ENCODE measurements at places on chromosomes 13 and 19.

GRCh38 chr13:60080850-60081249, 82.9 kb downstream of the DIAPH3 start:
- no peak for DNase-seq

GRCh38 chr13:84139561-84140158, 257.4 kb upstream of the SLITRK1 start:
- DNase-seq = no peak

GRCh38 chr13:109101550-109102144, 472.2 kb downstream of the MYO16 start:
- no peak for DNase-seq

DNA sequence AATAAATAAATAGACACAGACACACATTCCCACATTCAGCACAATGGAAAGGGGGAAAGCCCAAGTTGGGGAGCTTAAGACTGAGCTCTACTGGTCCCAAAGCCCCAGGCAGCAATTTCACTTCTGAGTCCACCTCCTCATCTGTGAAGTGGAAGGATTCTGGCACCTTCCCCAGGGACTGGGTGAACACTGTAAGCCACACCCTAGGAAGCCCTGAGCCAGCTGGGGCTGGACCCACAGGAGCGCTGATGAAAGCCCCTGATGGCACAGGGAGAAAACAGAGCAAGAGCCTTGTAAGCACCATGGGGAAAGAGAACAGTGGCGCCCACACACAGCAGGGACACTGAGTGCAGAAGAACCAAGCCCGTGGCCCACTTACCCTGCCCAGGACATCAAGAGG, 37.8 kb downstream of the EPS15L1 start:
- DNase-seq = no peak

- no peak for DNase-seq
These were observed 1337.3 kb downstream of the PCDH9 start for GRCh38 chr13:65892859-65893258.

DNA sequence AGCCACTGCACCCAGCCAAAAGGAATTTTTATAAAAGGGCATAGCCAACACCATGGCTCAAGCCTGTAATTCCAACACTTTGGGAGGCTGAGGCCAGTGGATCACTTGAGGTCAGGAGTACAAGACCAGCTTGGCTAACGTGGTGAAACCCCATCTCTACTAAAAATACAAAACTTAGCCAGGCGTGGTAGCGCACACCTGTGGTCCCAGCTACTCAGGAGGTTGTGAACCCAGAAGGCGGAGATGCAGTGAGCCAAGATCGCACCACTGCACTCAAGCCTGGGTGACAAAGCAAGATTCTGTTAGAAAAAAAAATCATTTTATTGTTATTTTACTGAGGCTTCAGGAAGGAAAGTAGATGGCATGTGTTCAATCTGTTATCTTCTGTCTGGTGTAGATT, 31.3 kb upstream of the FOXO1 start:
- no peak for DNase-seq

- DNase-seq = peak; percentile 82
These were observed 72.3 kb upstream of the RFC3 start for GRCh38 chr13:33745370-33746324.

- DNase-seq = no peak
These were observed 2.1 kb downstream of the CSNK1G2 start for GRCh38 chr19:1942934-1943555.

DNA sequence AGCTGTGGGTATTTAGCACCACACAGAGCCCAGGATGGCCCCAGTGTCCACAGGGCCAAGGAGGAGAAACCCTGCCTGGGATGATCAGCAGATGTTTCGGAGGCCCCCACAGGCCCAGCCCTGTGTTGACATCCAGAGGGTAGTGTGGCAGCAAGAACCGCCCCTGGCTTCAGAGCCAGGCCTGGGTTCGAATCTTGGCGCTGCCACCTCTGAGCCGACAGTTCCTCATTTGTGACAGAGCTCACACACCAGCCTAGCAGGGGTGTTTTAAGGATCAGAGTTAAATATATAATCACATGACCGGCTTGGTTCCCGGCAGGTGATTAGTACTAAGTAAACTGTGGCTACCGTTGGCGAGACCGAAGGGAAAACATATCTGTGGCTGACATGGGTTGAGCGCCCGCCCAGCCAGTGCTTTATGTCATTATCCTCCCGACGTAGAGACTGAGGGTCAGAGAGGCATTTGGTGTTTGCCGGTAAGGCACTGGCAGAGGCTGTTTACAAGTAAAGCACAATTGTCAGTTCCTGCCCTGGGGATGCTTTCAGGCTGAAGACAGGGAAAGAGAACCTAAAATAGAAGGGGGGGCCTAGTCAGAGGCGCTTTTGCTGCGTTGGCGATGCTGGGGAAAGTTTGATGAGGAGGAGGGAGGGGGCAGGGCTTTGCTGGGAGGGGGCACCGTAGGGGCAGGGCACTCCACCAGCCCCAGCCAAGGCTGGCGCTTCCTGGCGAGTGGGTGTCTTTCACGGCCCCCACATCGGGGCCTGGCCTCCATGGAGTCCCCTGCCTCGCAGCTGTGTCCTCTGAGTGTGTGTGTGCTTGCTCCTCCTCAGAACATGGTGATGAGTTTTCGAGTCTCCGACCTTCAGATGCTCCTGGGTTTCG, 4.8 kb downstream of the PIAS4 start:
- peak; percentile 61 for DNase-seq

- DNase-seq = no peak
These were observed 14.5 kb downstream of the DAZAP1 start for GRCh38 chr19:1421958-1422305.

DNA sequence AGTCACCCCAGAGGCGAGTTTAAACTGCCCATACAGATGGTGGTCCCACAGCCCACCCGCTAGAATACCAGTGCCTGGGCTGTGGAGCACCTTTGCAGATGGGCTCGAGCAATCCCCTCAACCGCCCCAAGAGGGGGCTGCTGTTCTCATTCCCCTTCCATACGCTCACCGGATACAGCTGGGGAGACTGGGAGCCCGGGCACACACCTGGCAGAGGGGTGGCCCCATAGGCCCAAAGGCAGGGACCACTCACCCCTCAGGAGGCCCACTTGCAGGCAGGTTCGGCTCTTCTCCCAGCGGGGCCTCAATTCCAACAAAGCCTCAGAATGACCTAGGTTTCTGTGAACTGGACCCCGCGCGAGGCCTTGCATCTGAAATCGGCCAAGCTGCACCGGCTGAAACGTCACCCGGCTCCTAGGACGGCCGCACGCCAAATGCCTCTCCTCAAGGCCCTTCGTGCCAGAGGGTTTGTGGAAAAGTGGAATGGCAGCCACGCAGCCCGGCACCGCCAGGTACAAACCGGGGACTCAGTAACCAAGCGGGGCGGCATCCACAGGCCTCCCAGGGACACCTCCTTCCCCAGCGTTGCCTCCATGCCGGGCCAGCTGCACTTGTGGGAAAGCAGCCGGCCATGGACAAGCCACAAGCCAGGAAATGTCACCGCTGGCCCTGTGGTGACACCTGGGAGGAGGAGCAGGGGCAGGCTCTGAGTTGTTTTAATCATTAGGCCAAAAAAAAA, 18.7 kb downstream of the MLLT1 start:
- DNase-seq = no peak

- no peak for DNase-seq
These were observed 11.1 kb upstream of the OLFM2 start for GRCh38 chr19:9947441-9947840.

- no peak for DNase-seq
These were observed 16.3 kb downstream of the MYO9B start for GRCh38 chr19:17091758-17092333.

DNA sequence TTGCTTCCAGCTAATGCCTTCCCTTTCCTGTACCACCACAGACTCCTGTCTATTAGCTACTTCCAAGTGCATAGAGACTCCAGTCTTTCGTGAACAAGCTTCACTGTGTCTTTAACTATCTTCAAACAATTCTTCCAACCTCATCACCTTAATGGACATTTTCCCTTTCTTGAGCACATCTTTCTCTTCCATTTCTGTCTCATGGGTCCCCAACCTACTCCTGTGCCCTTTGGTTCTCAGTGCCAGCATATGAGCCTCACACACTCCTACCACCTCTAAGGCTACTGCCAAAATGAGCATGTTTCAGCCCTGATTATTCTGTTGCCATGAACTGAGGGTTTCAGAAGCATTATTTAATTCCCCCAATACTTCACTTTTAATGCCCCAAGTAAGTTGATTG, 360.3 kb downstream of the GPC5 start:
- no peak for DNase-seq

- DNase-seq = no peak
These were observed 9.7 kb downstream of the INAFM1 start for GRCh38 chr19:47284324-47284899.

DNA sequence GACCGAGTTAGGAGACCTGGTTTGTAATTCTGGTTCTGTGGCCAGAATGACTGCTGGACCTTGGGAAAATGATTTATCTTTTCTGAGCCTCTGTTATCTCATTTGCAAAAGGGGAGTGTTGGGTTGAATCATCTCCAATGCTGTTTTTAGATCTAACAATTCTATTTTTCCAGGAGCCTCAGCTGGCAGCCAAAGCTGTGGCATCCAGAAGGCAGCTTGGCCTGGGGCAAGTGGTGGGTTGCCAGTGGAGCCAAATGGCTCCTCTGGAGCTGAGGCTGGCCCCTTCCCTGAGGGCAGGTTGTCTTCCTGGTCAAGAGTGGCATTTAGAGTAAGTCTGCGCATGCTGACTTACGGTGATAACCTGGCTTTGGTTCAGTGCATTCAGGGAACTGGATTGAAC, 21.3 kb downstream of the B3GLCT start:
- no peak for DNase-seq

GRCh38 chr13:73911361-73911760, 222.8 kb downstream of the KLF12 start:
- DNase-seq = no peak

DNA sequence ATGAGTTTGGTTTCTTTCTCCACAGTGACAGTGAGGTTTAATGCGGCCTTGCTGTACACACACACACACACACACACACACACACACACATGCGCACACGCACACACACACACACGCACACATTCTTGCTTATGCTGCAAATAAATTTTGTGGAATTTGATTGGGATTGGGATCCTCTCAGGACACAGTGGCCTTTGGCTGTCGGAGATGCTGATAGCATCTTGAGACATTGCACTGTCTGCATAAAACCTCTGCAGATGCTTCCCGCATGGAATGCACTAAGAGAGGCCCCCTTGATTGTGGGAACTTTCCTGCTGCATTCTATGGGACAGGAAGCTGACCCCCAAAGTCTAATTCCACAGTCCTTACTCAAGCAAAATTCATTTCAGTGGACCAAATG, 145.6 kb downstream of the FLT1 start:
- DNase-seq = no peak

- no peak for DNase-seq
These were observed 780 bp downstream of the CD177 start for GRCh38 chr19:43354305-43354627.

- no peak for DNase-seq
These were observed 3.1 kb downstream of the RNF225 start for GRCh38 chr19:58398545-58398944.

DNA sequence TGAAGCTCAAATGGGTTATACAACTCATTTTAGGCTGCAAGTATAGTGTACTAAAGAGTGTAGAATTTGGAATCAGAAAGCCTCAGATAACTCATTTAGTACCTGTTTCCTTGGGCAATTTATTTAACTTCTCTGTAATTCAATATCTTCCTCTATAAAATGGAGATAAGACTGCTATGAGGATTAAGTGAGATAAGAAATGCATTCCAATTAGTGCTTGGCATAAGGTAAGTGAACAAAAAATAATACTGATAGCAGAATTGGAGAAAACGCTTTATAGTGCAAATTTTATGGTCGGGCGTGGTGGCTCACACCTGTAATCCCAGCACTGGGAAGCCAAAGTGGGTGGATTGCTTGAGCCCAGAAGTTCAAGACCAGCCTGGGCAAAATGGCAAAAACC, 25.0 kb downstream of the DACH1 start:
- no peak for DNase-seq

DNA sequence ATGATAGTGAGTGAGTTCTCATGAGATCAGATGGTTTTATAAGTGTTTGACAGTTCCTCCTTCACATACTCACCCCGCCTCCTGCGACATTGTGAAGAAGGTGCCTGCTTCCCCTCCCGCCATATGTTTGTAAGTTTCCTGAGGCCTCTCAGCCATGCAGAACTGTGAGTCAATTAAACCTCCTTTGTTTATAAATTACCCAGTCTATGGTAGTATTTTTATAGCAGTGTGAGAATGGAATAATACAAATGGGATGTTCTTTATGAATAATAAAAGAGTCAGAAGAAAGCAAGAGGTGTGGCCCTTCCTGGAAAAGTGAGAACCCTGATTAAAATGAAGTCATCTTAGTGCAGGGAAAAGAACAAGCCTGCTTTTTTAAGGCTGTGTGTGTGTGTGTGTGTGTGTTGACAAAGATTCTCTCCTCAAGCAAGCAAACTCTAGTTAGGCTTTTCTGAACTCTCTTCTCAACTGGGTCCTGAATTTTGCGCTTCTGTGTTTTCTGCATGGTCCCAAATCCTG, 18.8 kb upstream of the ARGLU1 start:
- no peak for DNase-seq

DNA sequence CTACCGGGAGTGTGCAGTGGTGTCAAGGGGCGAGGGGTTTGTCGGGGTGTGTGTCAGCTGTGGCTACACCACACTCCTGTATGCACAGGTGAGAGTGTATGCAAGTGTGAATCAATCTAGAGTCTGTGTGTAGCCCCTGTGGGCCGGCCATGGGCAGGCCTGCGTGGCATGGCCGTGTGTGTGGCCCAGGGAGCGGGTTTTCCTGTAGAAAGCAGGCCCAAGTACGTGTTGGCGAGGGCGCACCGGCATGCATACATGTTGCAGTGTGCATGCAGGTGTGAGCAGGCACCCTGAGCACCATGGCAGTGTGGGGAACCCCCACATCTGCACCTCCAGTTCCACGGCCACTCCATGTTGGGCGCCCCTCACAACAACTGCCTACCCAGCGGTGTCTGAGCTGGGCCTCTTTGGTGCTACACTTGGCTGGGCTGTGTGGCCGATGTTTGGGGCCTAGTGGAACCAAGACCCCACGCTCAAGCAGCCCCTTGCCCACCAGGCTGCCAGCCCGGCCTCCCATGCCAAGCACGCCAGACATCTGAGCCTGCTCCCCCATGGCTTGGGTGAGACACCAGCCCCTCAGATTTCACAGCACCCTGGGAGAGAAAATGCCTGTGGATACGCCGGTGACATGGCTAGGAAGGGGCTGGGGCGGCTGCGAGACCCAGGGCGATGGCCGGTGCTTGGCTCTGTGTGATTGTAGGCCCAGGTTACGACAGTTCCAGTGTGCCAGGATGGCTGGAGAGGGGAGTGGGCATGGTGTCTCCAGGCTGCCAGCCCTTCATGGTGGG, 2.1 kb downstream of the NFIX start:
- DNase-seq = no peak

GRCh38 chr19:10681658-10682057, 19.6 kb upstream of the QTRT1 start:
- no peak for DNase-seq

GRCh38 chr19:48551437-48552302, at the start of gene SULT2B1:
Gene SULT2B1 (plus strand): TSS chr19:48552172. CDS start chr19:48552253, 81 bp downstream.
- DNase-seq = peak; percentile 67

DNA sequence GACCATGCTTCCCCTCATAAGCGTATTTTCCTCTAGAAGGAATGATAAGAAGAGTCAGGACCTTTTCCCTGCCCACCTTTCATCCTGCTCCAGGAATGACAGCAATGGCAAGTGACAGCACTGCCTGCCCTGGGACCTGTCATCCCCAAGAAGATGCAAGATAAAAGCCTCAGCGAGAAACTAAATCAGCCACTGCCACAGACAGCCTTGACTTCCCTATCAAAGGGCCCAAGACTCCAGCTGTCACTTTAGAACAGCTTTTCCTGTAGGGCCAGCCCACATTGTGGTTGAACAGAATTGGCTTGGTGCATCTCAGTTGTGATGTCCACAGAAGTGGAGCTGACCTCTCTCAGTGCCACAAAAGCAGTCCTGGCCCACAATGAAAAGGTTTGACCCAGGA, 1.1 kb downstream of the RAB8A start:
- DNase-seq = no peak

- DNase-seq = no peak
These were observed 683.1 kb downstream of the DIAPH3 start for GRCh38 chr13:59480396-59481259.

Data from NCI-H1417 treated with DMSO at 0.1 percent for 48 hours (cell line).